ENCODE measurements at places on chromosomes 12 and 14.

- no peak for DNase-seq
Measured at GRCh38 chr14:99742074-99742473, 51.1 kb upstream of the EML1 start.

DNA sequence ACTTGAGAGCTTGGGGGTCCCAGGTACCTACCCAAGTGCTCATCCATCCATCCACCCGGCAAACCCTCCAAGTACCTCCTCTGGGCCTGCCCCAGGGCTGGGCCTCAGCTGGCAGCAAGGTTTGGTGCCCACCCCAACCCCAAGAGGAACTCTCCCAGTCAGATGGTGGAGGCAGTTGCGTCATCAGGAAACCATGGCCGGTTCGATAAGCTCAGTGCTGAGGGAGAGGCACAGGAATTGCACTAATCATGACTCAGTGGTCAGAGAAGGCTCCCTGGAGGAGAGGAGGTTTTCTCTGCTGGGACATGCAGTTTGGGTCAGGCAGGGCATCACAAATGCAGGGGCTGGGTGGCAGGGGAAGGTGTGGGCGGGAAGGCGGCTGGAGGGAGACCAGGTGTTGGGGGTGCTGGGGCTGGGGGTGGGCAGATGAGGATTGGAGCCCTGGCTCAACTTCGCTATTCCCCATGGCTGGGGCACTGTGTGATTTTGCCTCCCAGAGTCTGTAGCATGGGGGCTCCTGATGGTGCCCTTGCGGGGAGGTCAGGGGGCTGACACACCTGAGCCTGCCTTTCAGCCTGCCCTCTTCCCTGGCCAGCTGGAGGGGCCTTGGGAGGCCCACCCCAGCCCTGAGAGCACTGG lies 32.2 kb downstream of the SH2B3 start:
- DNase-seq, result peak; percentile 79

DNA sequence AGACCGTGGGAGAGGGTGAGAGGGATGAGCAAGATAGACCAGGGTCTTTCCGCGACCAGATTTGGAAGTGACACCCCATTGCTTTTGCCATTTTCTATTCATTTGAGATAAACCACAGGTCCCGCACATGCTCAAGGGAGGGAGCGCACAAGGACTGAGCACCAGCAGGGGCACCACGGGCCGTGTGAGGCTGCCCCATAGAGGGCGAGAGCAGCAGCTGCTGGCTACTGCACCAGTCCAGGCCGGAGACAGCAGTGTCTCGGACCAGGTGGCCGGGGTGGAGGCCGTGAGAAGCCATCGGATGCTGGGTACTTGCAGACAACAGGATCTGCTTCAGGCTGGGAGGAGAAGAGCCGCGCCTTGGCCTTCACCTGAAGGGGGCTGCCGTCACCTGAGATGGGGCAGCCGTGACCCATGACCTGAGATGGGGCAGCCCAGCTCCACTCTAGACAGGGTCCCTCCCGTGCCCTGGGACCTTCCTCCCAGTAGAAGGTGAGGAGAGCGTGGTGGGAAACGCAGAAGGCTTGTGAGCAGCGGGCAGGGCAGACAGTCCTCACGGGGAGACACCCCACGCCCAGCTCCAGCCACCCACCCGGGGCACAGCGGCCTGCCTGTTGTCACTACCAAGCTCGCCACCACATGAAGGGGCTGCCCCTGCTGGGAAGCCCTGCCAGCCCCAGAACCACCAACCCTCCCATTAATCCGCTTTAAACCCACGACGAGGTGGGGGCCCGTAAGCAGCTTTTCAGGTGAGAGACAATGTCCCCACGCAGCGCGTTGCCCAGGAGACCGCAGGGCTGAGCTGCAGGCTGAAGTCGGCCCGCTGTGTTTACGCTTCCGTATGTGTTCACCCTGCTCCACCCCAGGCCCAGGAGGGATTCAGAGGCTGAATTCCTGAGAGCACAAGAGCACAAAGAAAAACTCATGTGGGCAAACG lies 61.7 kb upstream of the FBRSL1 start:
- no peak for DNase-seq

- DNase-seq, result peak; percentile 72
Measured at GRCh38 chr12:22978962-22979361, 354.0 kb downstream of the ETNK1 start.

DNA sequence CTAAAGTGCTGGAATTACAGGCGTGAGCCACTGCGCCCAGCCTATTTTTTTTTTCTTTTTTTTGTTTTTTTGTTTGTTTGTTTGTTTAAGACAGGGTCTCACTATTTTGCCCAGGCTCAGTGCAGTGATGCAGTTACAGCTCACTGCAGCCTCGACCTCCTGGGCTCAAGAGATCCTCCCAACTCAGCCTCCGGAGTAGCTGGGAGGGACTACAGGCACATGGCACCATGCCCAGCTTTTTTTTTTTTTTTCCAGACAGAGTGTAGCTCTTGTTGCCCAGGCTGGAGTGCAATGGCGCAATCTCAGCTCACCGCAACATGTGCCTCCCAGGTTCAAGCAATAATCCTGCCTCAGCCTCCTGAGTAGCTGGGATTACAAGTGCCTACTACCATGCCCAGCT lies 5.8 kb upstream of the ITFG2 start:
- no peak for DNase-seq

DNA sequence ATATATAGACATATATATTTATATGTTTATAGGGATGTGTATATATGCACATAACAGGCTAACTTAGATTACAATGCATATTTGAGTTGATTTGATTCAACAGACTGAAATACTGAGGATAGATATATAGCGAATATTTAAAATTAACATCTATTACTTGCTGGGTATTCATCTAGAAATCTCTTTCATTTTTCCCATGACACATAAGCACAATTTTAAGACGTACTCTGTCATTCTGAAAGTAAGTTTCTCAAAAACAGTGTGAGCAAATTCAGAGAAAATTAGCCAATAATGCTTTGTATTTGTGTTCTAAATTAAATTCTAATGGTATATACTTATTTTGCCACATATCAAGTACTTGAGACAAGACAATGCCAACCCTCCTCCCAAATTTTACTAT lies 907.5 kb upstream of the MDGA2 start:
- no peak for DNase-seq
